ENCODE measurements at places on chromosomes 2 and 18.

GRCh38 chr2:96984300-96984699, 2.1 kb downstream of the FAM178B start:
- no peak for DNase-seq

- DNase-seq = no peak
Observed at GRCh38 chr2:348361-348916, 60.5 kb upstream of the ALKAL2 start.

GRCh38 chr2:73516033-73516432, 126.2 kb downstream of the NAT8 start:
- DNase-seq = no peak

- DNase-seq = no peak
Observed at GRCh38 chr2:55431982-55432627, 12.4 kb upstream of the CCDC88A start.

DNA sequence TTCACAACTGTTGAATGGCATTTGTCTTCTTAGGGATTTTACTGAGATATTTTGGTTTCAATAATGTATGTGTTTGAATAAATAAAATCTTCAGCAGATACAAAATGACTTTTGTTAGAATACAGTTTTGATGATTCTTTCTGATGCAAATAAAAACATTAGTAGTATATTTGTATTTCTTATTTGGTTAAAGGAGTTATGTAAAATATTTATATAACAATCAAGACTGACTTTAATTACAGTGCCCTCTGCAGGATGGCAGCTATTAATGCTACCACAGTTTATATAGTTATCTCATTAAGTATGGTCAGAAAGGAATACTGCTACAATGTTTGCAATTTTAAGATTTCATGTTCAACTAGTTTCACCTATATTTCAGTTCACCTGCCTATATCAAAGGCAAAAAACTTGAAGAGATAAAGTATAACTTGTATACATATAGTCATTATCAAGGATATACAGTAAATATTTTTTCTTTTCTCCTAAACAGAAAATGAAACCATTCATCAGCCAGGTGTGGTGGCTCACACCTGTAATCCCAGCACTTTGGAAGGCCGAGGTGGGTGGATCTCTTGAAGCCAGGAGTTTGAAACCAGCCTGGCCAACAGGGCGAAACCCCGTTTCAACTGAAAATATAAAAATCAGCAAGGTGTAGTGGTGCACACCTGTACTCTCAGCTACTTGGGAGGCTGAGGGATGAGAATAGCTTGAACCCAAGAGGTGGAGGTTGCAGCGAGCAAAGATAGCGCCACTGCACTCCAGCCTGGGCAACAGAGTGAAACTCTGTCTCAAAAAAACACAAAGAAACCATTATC, 19.8 kb downstream of the ARL5A start:
- no peak for DNase-seq

DNA sequence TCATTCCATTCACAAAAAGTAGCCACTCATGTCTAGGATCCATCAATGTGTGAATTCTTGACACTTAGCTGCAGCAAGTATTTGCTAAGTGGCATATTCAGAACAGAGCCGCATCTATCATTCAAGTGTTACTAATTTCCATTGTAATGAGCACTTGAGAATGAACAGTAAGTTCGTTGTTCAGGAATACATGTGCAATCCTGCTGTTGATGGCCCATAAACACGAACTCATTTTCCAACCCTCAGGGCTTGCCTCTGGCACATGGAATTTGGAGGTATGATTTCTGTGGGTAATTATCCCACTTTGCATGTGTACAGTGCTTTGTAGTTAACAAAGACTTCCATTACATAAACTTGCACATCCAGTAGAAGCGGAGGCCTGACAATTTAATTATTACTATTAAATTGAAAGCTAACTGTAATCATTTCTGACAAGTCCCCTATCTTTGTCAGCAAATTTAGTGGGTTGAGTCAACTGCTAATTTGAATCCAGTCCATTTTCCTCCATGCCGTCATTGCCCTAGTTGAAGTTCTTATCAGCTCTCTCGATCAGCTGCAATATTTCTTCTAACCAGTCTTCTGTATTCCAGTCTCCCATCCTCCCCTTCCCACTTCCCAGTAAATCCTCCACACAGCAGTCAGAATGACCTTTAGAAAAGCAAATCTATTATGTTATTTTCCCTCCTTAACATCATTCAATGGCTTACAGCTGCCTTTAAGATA, 116.0 kb upstream of the AQP4 start:
- DNase-seq = no peak

DNA sequence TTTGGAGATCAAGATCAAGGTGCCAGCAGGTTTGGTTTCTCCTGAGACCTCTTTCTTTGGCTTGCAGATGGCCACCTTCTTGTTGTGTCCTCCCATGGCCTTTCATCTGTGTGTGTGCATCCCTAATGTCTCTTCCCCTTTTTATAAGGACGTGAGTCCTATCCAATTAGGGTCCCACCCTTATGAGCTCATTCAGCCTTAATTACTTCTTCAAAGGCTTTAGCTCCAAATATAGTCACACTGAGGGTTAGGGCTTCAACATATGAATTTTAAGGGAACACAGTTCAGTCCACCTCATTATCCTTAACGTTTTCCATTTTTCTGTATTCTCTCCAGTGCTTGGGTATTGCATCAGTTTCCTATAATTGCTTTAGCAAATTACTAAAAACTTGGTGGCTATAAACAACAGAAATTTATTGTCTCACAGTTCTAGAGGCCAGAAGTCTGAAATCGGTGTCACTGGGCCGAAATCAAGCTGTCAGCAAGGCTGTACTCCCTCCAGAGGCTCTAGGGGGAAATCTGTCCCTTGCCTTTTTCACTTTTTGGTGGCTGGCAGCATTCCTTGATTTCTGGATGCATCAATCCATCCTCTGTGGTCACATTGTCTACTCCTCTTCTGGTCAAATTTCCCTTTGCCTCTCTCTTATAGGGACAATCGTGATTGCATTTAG, 34.1 kb downstream of the CDC42EP3 start:
- no peak for DNase-seq

- DNase-seq = no peak
Observed at GRCh38 chr18:5455674-5456073, 88.1 kb downstream of the EPB41L3 start.

GRCh38 chr2:209382775-209383174, 41.1 kb upstream of the MAP2 start:
- DNase-seq = no peak

DNA sequence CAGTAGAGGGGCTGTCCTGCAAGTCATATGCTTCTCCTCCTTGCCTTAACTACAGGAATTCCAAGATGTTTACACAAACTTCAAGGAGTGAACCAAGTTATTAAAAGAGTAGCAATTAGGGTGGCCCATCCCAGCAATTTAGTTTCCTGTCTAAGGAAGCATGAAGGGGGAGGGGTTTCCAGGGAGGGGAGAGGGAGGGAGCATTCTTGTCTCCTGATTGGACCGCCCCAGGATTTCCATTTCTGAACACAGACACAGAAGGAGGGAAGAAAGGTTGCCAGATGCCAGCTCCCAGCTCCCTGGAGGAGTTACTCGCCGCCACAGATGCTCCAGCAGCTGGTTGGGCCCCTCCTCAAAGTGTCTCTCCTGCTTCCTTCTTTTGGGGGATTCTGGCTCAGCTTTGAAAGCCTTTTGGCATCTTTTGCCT, 107.6 kb downstream of the TRIB2 start:
- DNase-seq = no peak

DNA sequence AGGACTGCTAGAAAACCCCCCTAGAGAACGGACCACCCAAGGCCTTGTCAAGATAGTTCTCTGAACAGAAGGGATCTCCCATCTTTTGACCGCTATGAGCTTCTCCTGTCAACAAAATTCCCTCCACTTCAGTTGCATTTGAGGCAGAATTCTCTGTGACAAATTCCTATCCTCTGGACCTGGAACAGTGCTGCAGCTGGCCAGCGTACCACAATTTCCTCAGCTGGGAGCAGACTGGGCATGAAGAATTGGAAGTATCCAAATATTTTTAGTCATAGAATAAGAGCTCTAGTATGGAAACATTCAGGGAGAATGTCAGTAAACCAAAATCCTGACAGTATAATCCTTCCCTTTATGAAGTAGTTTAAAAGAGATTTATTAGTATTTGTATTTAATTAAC, 147.1 kb upstream of the BOD1L2 start:
- DNase-seq = no peak

All from NCI-H774 (cell line).